ENCODE measurements at places on chromosomes 13 and 19.

GRCh38 chr19:2702170-2703076, at the start of gene GNG7:
Gene GNG7 (minus strand): TSS chr19:2702694. CDS start chr19:2520688, 182,006 bp downstream.
- DNase-seq, result no peak

GRCh38 chr19:17289489-17289888, 7.8 kb downstream of the ANKLE1 start:
- DNase-seq, result no peak

DNA sequence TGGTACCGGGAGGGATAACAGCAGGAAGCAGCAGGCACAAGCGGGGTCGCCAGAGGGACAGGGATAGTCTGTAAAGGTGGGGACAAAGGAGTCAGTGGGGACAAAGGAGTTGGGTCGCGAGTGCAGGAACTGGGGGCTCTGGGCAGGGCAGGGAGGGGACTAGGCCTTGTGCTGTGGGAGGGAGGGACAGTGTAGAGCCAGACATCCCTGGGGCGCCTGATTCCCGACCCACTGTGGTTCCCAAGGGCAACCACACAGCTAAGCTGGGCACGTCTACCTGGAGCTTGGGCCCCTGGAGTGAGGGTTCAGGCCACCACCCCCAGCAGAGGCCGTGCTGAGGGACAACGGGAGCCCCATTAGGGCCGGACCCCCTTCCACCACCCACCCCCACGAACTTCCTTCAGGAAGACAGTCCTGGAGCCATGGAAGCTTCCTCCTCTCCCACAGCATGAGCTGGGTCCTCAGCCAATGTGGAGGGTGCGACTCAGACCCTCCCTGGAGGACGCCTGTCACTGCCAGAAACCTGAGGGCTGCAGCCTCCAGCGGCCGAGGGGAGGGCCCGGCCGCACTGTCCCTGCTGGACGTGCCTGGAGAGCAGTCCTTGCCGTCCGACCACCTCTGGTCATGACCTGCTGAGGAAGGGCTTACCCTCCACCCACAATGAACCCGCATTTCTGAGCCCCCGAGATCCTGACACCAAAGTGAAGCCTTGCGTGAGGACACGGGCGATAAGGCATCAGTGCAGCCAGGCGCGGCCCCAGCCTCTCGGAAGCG, 77.9 kb downstream of the SPACA7 start:
- no peak for DNase-seq

DNA sequence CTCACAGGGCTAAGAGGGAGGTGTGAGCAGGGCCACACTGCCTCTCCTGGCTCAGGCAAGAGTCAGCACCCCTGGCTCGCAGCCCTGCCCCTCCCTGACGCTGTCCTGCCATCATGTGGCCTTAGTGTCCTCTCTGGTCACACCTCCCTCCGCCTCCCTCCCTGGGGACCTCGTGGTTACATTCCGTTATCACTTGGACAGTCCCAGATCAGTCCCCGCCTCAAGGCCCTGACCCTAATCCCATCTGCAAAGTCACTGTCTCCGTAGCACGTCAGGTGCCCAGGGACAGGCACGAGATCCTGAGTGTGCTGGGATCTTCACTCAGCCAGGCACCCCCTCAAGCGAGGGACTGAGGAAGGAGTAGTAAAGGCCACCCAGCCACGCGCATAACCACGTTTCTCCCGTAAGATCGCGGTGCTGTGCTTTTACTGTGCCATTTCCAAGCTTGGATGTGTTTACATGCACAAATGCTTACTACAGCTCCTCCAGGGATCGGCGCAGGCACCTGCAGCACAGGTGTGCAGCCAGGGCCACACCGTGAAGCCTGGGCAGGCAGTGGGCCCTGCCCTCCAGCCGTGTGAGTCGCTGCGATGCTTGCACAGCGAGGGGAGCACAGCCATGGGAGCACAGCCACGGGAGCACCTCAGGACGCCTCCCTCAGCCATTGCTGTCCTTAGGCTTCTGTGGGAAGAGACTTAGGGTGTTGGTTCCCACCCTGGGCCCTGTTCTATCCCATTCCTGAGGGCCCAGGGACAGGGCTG, 10.7 kb upstream of the TMEM255B start:
- DNase-seq, result no peak

GRCh38 chr19:49552749-49553148, 24.9 kb downstream of the RCN3 start:
- DNase-seq, result no peak

DNA sequence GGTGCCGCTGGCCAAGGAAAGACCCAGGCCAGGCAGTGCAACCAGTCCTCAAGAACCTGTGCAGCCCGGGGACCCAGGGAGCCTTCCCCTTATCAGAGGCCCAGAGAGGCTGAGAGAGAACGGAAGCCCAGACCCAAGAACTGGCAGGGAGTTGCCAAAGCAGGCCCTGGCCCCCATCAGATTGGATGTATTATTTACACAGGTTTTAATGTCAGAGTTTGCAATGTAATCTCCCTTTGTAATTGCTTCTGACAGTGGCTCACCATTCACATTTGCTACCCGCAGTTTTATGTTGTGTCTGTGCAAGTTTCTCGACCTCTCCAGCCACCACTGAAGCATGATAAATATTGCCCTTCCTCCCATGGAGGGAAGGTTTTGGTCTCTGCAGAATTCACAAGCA, 660.9 kb downstream of the LIG4 start:
- DNase-seq, result no peak

GRCh38 chr13:74860789-74861188, 621.2 kb downstream of the TBC1D4 start:
- DNase-seq, result no peak

- DNase-seq, result no peak
These were observed 316.6 kb downstream of the POU4F1 start for GRCh38 chr13:78286748-78287147.

DNA sequence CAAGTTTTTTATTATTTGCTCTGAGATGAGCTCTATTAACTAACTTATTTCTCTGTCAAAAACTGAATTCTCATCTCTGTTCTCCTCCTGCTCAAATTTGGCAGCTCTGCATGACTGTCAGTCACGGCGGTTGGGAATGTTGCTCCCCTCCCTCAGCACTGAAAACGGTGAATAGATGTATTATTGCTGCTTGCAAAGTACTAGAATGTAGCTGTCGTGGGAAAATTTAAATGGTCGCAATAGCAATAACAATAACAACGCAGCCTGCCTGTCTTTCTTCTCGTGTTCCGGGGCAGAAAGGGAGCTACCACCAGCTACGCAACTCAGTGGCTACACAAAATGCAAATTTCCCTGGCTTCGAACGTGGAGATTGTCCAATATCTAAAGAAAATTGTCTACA, 125.6 kb upstream of the FRY start:
- DNase-seq, result no peak

DNA sequence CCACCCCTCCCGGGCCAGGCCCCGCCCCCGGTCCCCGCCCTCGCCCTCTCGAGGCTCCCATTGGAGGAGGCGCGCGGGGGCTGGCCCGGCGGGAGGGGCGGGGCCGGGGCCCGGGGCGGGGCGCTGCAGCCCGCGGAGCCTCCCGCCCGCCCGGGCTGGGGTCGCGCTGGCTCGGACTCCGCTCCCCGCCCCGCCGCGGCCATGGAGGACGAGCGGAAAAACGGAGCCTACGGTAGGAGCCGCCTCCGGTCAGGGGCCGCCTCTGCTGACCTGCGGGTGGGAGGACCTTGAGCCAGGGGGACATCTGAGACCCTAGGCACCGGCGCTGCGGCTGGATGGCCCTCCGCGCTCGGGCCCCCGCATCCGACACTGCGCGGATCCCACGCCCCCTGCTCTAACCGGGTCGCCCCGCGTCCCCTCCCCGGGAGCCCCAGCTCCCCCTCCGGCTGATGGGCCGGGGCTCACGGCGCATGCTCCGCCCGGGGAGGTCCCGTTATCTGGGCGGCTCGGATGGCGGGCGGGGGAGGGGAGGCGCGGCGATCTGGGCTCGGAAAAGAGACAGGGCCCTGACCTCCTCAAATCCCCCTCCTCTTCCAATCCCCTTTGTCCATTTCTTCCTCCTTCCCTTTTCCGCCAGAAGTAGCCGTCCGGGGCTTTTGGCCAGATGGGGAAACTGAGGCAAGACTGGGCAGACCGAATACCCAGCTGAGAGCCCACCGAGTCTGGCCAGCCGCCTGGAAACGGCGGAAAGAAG, 15.4 kb upstream of the AP1M2 start:
- DNase-seq, result peak; percentile 19

DNA sequence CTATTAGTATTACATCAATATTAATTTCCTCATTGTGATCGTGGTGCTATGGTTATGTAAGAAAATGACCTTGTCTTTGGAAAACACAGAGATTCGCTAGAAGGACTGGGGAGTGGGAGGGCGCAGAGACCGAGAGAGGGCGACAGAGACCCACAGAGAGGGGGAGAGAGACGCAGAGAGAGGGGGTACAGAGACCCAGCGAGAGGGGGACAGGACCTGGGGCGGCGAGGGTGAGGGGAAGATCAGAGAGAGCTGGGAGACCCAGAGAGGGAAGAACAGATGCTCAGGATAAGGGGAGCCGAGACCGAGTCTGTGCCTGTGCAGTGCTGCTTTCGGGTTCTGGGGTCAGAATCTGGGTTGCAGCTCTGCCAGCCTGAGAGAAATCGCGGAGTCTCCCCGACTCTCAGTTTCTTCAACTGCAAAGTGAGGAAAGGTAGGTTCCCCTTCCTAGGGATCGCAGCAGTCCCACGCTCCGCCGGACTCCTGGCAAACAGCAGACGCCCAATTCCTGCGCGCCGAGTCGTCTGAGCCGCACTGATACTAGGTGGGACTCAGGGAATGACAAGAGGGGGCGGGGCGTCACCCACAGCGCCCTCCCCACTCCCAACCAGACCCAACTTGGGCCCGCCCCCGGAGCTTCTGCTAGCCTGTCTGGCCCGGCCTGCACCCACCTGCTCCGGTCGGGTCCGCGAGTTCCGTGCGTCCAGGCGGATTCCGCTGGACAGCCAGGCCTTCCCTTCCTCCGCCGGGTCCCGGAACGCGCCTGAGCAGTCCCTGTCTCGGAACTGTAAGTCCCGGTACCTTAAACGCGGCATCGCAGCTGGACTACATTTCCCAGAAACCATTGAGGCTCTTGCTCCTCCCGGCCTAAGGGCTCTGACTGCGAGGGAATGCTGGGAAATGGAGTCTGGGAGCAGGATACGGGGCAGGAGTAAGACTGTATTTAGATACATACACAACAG, 15.3 kb downstream of the IZUMO2 start:
- peak; percentile 68 for DNase-seq

- DNase-seq, result no peak
These were observed 1032.2 kb upstream of the SLC10A2 start for GRCh38 chr13:104098421-104098820.

DNA sequence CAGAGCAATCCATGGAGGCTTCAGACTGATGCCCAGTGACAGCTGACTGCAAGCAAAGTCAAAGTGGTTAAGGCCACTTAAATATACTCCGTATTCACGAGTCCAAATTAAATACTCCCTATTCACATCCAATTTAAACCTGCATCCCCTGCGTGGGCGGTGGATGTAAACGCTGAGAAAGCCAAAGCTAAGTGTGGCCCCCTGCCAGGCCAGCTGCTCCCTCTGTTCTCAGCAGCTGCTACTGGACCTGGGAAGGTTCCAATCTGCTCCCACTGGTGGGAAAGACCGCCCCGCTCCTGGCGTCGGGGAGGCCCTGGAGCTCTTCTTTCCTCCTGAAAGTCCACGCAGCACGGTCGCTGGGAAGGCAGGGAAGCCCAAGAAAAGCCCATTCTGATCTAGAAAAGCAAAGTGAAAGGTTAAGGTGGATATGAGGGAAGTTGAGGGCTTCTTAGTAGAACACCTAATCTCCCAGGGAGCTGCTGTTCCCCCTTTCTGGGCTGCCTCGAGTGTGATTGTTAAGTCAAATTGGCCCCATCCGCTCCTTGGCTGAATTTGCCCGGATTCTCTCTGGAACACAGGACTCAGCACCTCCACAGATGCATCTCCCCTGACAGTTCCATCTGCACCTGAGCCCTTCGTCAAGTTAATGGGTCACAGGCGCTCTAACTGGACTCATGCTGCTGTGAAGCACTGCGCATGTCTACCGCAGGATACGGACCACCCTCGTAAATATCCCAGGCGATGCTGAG, 205.5 kb downstream of the USP12 start:
- peak; percentile 95 for DNase-seq

- DNase-seq, result no peak
These were observed 420.4 kb downstream of the NDFIP2 start for GRCh38 chr13:79901336-79901735.

DNA sequence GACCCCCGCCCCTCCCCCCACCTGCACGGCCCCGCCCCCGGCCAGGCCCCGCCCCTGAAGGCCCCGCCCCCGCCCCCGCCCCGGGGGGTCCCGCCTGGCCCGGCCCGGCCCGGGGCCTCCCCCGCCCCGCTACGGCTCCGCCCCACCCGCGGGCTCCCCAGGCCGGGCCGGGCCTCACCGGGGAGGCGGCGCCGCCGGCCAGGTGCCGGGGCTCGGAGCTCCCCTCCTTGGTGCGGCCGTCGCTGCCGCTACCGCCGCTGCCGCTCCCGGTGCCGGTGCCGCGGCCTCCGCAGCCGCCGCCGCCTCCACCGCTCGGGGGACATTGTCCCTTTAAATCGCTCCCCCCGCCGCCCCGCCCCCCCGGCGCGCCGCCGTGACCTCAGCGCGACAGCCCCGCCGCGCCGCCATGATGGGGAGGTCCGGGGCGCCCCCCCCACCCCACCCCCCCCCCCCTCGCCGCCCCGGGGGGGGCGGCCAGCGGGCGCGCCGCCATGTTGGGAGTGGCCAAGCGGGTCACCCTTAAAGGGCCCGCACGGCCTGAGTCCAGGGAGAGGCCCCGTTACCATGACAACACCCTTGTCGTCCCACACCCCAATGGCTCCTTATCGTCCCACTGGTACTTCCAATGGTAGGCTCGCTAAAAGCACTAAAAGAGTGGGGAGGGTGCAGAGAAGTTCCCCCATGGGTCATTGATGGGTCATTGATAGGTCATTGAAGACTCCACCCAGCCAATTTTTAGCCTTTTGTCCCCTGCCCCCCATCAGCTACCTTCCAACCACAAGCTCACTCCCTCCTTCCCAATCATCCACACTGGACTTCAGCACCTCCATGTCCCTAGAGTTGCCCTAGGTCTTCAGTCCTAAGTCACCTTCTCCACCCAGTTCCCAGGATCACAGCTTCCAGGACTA, at the start of gene WIZ:
WIZ (minus strand) TSS at position 337 of the 908 bp plus-strand sequence. CDS start 1,649 bp downstream, outside the sequence.
- no peak for DNase-seq

- no peak for DNase-seq
These were observed 13.6 kb downstream of the UBAC2 start for GRCh38 chr13:99214232-99214631.
